Mesothelial cell of epicardium (in vitro differentiated cells): ENCODE measurements at places on chromosomes 7 and 10.

- DNase-seq = no peak
These were observed 212.2 kb downstream of the CHRM2 start for GRCh38 chr7:137080516-137081203.

GRCh38 chr10:50508315-50509051, 115.3 kb downstream of the SGMS1 start:
- DNase-seq = no peak

DNA sequence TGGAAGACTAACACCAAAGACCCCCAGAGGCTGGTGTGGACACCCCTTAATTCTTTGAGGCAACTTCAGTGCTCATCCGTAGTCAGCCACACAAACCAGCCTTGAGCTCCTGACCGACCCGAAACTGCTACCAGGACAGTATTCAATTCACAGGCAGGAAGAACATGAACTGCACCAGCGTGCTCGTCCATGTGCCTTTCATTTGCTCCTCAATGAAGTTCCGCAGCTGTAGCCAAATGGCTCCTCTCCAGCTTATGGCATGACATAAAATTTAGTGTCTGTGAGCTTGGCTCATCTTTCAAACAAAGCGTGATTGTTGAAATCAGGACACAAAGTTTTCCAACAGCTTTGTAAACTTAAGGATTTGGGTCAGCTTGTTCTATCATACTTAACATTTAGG, 144.1 kb upstream of the FAM171A1 start:
- no peak for DNase-seq

DNA sequence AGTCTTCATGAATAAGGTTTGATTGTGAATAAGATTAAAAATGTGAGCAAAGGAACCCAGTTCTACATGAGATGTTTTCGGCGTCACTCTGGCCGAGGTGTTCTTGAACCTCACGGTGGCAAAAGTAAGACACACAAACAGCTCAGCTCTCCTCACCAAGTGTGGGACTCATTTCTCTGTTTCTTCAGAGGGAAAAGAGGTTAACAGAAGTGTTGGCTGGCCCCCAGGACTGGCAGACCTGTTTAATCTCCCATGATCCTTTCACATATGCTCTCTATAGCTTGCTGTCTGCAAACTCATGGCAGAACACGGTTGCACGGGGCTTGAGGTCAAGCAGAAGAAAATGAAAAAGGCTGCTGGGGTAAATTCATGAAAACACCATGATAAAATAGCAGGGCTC, 394.4 kb downstream of the CALN1 start:
- DNase-seq = no peak

GRCh38 chr10:116417821-116418220, 9.8 kb upstream of the PNLIPRP3 start:
- no peak for DNase-seq

- DNase-seq = no peak
These were observed 7.8 kb downstream of the LIPM start for GRCh38 chr10:88810196-88810961.

DNA sequence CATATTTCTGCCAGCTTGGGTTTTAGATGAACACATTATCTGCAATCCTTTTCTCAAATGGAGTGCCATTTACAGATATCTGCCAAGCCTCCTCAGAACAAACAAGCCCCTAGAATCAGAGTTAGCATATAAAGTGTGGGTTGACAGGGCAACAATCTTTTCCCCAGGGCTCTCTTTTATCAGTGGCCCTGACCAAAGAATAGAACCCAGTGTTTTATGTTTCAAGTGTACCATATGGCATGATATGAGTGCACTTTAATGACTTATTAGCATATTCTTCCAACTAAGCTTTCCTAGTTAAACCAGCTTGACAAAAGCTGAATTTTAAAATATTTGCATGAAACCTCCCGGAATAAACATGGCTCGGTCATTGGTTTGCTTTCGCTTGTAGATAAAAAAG, 57.3 kb downstream of the EVX1 start:
- DNase-seq = no peak

GRCh38 chr7:120783273-120783672, 74.7 kb downstream of the TSPAN12 start:
- no peak for DNase-seq

DNA sequence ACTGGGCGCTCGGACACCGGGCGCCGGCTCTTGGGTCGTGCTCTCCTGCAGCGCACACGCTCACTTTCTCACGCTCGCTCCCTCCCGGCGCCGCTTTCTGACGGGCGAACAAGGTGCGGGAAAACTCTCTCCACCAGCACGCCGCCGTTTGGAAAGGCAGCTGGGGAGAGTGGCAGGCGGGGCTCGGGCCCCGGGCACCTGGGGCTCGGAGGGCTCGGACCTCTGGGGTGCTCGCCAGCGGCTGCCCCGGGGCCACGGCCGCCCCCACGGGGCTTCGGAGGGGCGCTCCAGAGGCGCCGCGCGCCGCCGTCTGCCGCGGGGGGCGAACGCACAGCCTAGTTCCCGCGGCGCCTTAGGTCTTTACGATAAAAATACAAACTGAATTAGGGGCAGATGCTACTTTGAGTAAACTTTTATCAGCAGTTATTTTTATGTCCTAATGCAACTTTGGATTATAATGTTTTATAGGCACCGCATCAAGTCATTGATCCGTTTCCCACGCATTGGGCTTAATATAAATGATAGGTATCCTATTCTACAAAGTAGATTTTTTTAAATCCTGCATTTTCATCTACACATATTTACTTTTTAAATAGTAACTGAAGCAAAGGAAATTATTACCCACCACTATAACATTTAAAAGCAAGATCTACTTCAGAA, 535 bp upstream of the EPC1 start:
- no peak for DNase-seq

DNA sequence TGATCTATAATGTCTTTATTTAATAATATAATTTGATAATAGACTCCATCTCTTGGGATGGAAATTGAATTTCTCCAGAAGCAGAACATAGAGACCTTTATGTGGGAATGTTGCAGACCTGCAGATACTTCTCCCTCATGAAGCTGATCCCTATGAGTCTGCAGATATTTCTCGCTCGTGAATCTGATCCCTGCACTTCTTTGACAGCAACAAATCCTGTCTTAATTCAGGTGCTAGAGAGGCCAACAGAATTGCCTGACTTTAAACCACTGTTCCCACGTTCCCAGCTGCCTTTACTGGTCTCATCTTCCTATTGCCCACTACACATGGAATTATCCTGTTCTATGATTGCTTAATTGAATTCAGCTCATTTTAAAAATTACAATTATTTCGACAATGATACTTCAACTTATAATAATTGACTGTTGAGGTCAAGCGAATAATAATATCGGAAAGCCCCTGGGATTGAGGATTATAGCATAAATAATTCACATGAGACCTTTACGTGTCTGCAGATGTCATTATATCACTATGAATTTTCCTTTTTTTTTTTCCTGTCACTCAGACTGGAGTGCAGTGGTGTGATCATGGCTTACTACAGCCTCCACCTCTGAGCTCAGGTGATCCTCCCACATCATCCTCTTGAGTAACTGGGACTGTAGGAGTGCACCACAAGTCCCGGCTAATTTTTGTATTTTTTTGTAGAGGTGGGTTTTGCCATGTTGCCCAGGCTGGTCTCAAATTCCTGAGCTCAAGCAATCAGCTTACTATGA, 486.4 kb upstream of the ADARB2 start:
- no peak for DNase-seq

GRCh38 chr10:35541720-35542119, 63.4 kb upstream of the GJD4 start:
- DNase-seq = no peak

DNA sequence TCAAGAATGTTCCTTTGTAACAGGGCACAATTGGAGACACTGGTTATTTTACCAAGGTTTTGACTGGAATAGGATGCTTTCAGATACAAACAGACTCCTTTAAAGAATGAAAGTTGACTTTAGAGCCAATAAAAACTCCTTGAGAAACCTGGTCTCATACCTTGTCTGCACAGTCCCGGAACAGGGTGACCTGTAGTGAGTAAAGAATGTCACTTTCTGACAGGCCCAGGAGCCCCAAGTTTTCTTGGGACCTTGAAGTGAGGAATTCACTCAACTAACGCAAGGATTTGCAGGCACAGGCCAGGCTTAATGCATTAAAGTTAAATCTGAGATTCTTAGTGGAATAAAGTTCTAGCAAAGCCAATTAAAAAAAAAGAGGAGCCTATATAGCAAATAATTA, 11.5 kb upstream of the GARS1 start:
- DNase-seq = no peak

DNA sequence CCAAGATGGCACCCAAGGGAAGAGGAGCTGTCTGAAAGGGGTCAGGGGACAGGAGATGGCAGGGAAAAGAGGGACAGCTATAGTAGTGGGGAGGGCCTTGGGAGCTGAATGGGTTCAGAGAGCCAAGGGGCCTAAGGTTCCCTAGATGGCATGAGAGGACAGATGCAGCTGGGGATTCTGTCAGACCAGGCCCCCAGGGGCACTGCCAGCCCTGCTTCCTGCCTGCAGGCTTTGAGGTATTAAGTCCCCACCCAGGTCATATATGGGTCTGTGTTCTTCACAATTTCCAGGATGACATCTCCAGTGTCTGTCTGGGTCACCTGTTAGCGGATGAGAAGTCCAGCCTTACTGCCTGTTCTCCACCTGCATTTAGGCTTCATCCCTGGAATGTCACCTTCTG, 56.7 kb downstream of the NEURL1 start:
- no peak for DNase-seq

- DNase-seq = no peak
These were observed 13.3 kb downstream of the PRSS2 start for GRCh38 chr7:142784096-142784495.

DNA sequence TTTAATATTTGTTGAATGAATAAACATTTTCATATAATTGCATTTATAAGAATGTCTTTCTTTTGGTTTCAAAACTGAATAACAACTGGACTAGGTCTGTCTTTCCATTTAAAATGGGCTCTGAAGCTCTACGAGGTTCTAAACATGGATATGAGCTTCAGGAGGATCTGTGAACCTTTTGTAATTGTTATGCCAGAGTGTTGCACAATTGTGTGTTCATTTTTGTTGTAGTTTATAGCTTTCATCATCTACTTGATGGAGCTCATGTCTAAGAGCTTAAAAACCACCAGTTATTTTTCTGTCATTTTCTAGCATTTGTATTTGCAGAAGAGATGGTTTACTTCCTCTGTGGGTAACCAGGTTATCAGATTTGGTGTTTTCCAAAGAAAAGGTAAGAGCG, 265.7 kb upstream of the NPY start:
- no peak for DNase-seq

DNA sequence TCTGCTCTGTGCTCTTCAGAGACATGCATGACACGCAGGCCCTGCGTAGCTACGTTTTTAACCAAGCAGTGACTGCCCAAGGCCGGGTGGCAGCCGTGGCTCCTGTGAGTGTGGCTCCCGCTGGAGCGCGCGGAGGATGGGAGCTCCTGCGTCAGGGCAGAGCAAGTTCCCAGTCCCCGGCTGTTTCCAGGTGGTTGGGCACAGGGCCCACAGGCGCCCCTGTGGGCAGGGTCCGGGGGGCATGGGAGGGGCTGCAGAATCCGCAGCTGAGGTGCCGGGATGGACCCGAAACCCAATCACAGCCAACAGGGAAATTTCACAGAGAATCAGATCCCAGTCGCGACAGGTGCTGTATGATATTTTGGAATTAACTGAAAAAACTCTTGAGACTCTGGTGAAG, 9.8 kb downstream of the NKX6-2 start:
- DNase-seq = no peak

GRCh38 chr7:122301858-122302760, 2.4 kb downstream of the FEZF1 start:
- no peak for DNase-seq

GRCh38 chr10:104332243-104333031, 5.8 kb downstream of the ITPRIP start:
- DNase-seq = no peak

GRCh38 chr7:74479066-74479781, 25.5 kb downstream of the GTF2IRD1 start:
- no peak for DNase-seq

GRCh38 chr10:63744060-63744941, 223.1 kb downstream of the REEP3 start:
- no peak for DNase-seq

DNA sequence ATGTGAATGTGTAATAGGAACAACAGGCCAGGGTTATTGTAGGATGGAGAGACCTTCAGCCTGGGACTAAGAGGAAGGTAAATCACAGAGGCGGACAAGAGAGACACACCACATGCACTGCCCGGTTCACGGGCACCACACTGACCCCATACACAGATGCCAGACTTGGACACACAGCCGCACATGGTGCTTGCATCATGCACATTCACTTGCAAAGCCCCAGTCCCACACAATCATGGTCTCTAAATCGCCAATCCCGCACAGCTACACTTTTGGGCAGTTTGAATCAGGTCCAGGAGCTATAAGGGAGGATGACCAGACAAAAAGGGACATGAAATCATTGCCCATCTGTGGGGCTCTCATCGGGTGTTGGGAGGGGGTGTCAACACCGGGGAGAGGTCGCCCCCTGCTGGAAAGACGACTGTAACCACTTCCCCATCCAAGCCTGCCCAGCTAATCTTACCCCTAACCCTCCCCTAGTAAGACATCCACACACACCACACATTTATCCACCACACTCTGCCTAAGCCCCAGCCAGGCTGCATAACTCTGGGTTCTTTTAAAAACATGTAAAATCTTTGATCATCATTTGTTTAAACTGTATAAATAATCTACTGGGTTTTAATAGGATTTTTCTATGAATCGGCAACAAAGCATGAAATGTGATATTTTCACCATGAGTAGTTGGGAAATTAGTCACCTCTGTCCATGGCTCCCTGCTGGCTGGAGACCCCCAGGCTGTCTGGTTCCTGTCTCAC, 40.5 kb upstream of the SLF2 start:
- DNase-seq = no peak

GRCh38 chr10:7235376-7235775, 175.5 kb downstream of the SFMBT2 start:
- DNase-seq = no peak

DNA sequence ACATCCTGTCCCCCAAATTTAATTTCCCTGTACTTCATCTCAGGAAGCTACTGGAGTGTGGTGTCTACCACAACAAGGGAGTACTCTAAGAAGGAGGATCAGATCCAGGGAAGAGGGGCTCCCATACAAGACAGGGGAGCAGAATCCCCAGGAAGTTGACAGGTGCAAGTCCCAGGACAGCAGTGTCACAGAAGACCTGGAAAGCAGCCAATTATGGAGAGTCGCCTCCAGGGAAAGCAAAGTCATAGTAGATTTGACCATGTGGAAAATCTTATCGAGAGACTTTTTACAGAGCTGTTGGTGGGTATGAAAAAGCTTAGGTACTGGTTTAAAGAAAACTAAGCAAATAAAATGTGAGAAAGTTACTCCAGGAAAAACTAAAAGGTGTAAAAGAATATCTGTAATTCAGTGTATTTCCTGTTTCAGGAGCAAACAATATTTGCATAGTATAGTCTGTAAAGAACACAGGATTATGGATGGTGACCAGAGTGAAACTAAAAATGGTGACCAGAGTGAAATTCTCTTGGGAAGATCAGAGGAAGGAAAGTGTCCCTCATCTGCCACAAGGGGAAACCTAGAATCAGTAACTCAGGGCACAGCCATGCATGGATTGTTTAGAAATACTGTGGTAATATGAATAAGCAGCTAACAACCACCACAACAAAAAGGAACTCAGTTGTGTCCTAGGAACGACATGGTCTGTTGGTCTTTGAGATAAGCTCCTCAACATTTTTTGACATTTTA, 44.5 kb downstream of the LANCL2 start:
- no peak for DNase-seq

- no peak for DNase-seq
These were observed 555 bp downstream of the PHF14 start for GRCh38 chr7:10973942-10974911.
